Breast epithelium (tissue), 4 donors: ENCODE measurements at places on chromosomes 3 and 15.

- no peak overlapping the region for H3K4me3 ChIP-seq
- no peaks in the 10 kb centered on the region for H3K36me3 ChIP-seq
- H3K27me3 ChIP-seq, result no peaks in the 10 kb centered on the region
- no peaks in the 10 kb centered on the region for H3K4me1 ChIP-seq
- H3K27ac ChIP-seq, result no peak overlapping the region
- DNase-seq, result no peak
Measured at GRCh38 chr3:13401149-13401548, 19.0 kb downstream of the NUP210 start.

- no peak overlapping the region for H3K4me3 ChIP-seq
- no peaks in the 10 kb centered on the region for H3K36me3 ChIP-seq
- no peaks in the 10 kb centered on the region for H3K4me1 ChIP-seq
- no peak for DNase-seq
- no peaks in the 10 kb centered on the region for H3K27me3 ChIP-seq
Measured at GRCh38 chr3:20870106-20870899, 684.3 kb upstream of the SGO1 start.

DNA sequence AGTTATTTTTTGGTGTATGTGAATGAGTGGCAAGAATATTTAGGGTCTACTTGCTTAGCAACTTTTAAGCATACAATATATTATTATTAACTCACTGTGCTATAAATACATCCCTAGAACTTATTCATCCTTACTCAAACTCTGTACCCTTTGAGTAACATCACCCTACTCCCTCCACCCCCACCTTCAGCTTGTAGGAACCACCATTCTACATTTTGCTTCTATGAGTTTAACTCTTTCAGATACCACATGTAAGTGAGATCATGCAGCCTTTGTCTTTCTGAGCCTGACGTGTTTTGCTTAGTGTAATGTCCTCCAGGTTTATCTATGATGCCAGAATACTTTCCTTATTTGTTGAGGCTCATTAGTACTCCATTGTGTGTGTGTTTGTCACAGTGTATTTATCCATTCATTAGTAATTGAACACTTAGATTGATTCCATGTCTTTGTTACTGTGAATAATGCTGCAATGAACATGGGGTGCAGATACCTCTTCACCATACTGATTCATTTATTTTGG is 526.9 kb downstream of the PYDC2 start:
- H3K27ac ChIP-seq, result no peak overlapping the region
- H3K4me1 ChIP-seq, result no peaks in the 10 kb centered on the region
- H3K27me3 ChIP-seq, result no peaks in the 10 kb centered on the region
- H3K4me3 ChIP-seq, result no peak overlapping the region
- DNase-seq, result no peak

- H3K4me1 ChIP-seq, result no peaks in the 10 kb centered on the region
- H3K36me3 ChIP-seq, result no peaks in the 10 kb centered on the region
- no peak for DNase-seq
- H3K4me3 ChIP-seq, result no peak overlapping the region
Measured at GRCh38 chr3:18428991-18429745, 4.0 kb upstream of the SATB1 start.
